Tracheal epithelial cell (primary cell): ENCODE measurements at places on chromosomes 4 and X. TPM values are rescaled to one million over a fixed set of nuclear protein-coding genes. Genes with fewer than 3 reads are reported as not detected.

DSPP gene
- total RNA-seq, result not detected in 2 replicates

RPL10 gene
- total RNA-seq, result 5,235 and 8,047 TPM in 2 replicates

DCX gene
- total RNA-seq, result not detected in 2 replicates

RAI2 gene
- not detected in 2 replicates for total RNA-seq

TLR7 gene
- total RNA-seq, result under 0.01 TPM in 1 of 2 replicates, not detected in the other

GC gene
- total RNA-seq, result not detected in 2 replicates

NPNT gene
- 1.1 and 8.9 TPM in 2 replicates for total RNA-seq

PNMA6A gene
- 0.43 and 0.48 TPM in 2 replicates for total RNA-seq

DCAF12L2 gene
- 0.24 TPM in 1 of 2 replicates, not detected in the other for total RNA-seq

TSPAN7 gene
- under 0.01 and 1.3 TPM in 2 replicates for total RNA-seq

CSAG3 gene
- not detected in 2 replicates for total RNA-seq

SLITRK2 gene
- under 0.01 TPM in 1 of 2 replicates, not detected in the other for total RNA-seq

PDCL2 gene
- total RNA-seq, result 0.24 TPM in 1 of 2 replicates, not detected in the other

ERCC6L gene
- total RNA-seq, result under 0.01 and 0.48 TPM in 2 replicates

GAGE12F gene
- total RNA-seq, result not detected in 2 replicates

TMEM164 gene
- total RNA-seq, result 30.1 and 68.4 TPM in 2 replicates

TLR1 gene
- 3.6 TPM in 1 of 2 replicates, not detected in the other for total RNA-seq

MMRN1 gene
- 1.5 and 2.2 TPM in 2 replicates for total RNA-seq

VEGFC gene
- 9.8 and 12.0 TPM in 2 replicates for total RNA-seq

PNMA3 gene
- under 0.01 TPM in 1 of 2 replicates, not detected in the other for total RNA-seq

PDLIM3 gene
- 0.64 and 4.3 TPM in 2 replicates for total RNA-seq

HAND2 gene
- not detected in 2 replicates for total RNA-seq
